ENCODE measurements at places on chromosomes 6 and 20.

GRCh38 chr6:116157391-116157790 is 31.5 kb upstream of the COL10A1 start:
- DNase-seq, result no peak

- DNase-seq, result no peak
Measured at GRCh38 chr6:56050530-56051201, 175.3 kb upstream of the BMP5 start.

- no peak for DNase-seq
Measured at GRCh38 chr6:109241199-109241598, 141.1 kb downstream of the CD164 start.

- DNase-seq, result peak; percentile 40
Measured at GRCh38 chr6:69422475-69422874, 374.3 kb downstream of the LMBRD1 start.

GRCh38 chr20:24908642-24909041 is 40.4 kb upstream of the CST7 start:
- no peak for DNase-seq

DNA sequence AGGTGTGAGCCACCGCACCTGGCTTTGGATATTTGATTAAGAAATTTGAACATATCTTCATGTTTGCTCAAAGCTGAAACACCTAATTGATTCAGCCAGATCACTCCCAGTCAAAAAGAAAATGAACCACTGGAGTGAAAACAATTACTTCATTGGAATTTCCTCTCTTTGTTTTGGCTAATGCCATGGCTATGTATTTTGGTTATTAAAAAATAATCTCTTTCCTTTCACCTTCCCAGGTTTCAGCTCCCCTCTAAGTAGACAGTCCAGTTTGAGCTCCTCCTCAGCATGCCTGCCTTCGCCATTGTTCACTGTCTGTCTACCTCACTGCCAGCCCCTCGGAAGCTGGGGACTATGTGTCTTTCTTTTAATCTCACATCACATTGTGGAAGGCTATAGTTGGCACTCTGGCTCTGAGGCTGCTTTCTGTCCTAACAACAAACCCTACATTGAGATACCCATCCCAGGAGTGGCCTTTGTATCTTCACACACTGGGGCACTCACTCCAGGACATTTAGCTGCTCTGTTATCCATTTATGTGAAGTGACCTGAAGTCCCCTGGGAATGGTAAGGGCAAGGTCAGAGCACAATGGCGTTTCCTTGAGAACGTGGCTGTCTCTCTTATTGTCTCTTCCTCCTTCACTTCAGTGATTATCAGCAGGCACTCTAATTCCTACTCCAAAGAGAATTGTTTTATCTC is 764.0 kb upstream of the CITED2 start:
- no peak for DNase-seq

DNA sequence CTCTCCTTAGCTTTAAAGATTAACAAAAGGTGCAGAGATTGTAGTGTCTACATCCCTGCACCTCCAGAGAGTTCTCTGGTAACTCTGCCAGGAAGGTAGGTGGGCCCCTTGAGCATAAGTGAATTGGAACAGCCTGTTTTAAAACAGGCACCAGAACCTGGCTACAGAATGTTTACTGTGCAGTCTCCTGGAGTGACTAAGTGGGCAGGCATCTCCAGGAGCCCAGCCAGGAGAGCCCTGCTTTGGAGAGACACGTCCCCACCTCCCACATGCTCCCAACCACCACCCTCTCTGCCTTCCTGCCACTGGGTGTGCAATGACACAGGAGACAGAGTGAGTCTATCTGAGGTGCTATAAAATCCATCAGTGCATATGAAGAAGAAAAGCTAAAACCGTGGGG is 110.3 kb upstream of the EYA4 start:
- peak; percentile 29 for DNase-seq

GRCh38 chr6:11778648-11779328 is at the start of gene ADTRP:
Gene ADTRP (minus strand): TSS chr6:11778803. CDS start chr6:11778759, 44 bp downstream.
- no peak for DNase-seq
